ENCODE measurements at places on chromosomes 6 and 20.

DNA sequence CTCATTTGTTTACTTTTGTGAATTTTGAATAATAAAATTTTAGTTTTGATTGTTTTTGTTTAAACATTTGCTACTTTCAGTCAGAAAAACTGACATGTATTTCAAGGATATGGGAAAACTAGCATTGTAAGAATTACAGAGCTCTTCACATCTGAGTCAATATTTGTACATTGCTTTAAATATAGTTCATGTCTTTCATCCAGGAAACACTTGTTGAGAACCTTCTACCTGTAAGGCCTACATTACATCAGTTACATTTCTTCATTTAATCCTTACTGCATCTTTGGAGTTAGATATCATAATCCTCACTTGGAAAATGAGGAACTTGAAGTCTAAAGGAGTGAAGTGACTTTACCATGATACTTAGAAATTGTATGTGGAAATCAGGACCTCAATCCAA lies 242.9 kb downstream of the KCNQ5 start:
- no peak for DNase-seq

DNA sequence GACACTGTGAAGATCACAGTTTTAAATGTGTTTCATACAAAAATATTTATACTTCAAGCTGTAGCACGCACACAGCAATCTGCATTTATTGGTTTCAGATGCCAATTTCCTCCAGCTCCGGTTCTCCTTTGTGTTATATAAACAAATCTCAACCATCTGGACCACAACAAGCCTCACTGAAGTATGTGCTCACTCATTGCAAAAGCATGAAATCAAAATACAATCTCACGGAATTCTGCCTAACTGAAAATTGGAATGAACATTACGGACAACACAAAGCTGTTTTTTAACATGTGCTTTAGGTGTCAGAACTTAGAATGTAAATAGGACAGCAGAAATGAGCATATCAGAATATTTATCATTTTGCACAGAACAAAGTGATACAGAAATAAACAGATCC lies 38.0 kb downstream of the RCAN2 start:
- DNase-seq = no peak

GRCh38 chr6:100370265-100370664 lies 94.5 kb downstream of the SIM1 start:
- no peak for DNase-seq

DNA sequence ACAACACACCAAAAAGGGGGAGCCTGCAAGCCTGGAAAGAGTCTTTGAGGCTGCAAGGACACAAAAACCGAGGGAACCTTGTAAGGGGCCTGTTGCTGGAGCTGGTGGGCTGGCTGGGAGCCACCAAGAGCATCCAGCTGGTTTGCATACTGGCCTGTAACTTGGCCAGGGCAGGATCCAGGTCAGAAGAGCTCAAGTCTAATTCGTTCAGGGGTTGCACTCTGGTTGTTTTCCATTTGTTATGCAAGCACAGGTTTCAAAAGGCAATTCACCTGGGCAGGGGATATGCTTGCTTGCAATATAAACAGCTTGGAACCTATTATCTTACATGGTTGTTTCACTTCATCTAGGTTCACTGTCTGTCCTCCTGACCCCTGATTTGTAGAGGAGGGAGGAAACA lies 98.3 kb upstream of the GCM1 start:
- DNase-seq = no peak

DNA sequence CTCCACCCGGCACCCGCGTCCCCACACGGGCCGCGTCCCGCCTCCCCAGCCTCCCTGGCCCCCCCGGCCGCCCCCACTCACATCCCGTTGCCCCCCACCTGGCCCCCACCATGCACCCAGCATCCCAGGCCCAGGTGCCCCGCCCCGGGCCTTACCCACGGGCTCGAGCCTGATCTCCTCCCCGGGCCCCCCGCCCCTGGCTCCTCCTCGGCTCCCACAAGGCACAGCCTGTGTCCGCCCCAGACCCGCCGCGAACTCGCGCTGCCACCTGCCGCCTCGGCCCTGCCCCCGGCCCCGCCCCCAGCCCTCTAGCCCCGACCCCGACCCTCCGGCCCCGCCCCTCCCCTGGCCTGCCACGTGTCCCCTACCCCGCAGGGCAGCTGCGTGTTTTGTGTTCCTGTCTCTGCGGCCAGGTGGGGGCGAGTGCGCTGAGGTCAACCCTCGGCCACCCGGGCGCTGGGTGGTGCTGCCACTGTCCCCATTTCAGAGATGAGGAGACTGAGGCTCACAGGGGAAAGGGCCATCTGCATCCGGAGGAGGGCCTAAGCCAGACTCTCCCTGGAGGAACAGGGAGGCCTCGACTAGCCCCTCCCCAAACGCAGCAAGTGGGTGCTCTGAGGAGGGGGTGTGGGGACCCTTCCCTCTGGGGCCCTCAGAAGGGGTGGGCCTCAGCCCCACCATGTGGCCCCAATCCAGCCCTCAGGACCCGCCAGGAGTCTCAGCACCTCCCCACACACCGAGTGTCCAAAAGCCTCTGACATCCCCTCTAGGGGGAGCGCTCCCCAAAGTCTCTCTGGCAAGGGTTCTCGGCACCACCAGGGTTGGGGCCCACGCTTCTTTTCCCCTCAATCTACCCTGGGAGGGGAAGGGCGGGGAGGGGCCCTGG lies 99.8 kb downstream of the TAF4 start:
- no peak for DNase-seq

- DNase-seq = no peak
Observed at GRCh38 chr6:54112151-54112650, 958 bp downstream of the MLIP start.

DNA sequence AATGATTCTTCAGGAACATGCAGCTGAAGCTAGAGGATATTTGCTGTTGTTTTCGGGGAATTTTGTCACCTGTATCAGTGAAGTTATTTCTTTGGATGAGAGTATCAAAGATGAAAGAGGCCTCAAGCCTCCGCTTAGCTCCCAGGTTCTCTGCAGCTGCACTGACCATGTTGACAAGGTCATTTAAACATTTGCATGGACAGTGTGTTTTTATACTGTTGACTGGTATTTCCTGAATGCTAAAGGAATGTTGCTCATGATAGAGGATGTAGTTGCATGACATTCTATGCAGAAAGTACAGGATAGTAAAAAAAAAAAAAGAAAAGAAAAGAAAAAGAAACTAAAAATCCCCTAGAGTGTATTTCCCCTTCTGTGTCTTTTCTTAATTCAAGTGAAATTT lies 165.6 kb upstream of the LAMP5 start:
- no peak for DNase-seq

DNA sequence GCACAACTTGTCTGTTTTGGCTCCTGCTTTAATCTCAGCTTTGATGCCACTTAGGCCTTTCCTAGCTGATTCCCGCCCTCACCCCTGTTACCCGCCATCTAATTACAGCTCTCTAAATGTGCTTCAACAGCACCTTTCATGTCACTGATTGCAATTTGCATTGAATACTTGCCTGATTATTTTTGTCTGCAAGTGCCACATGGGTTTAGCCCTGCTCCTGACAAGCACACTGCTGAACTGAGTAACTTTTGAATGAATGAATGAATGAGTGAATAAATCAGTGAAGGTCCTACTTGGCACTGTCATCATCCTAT lies 591 bp upstream of the DCBLD1 start:
- no peak for DNase-seq

- peak; percentile 18 for DNase-seq
Observed at GRCh38 chr6:148760568-148761526, 14.0 kb downstream of the UST start.

DNA sequence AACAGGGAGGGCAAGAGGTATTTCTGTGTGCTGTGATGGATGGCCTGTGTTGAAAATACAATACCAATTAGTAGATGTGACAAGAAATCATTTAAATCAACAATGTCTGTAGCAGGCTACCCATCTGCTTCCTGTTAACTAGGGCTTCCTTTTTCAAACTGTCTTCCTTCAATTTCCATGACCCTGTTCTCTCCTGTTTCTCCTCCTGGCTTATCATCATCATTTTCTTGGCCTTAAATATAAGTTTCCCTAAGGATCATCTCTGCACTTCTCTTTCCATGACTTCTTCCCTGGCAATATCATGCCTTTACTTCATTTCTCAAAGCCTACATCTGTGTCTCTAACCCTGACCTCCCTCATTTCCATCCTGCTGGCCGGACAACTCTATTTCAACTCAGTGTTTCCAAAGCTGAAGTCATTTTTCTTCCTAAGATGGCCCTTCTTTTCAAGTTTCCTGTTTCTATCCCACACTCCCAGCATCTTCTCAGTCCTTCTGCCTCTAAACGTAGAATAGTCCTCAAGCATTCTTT lies 18.2 kb downstream of the ZC2HC1B start:
- no peak for DNase-seq

DNA sequence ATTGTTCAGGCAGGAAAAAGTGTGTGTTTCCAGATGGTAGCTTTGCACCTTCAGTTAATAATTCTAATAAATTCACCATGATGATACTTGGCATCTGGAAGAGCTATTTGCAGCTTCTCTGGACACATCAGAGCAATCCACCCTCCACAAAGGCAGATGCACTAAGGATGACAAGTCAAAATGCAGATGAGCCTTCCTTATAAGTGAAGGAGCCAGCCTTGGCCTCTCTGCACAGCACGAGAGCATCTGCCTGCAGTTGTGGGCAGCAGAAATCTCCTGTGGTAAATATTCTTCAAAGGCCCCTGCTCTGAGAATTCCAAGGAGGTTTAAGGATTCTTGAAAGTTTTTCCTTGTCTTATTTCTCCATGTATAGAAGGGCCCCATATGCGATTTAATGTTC lies 6.9 kb upstream of the POM121L2 start:
- no peak for DNase-seq

- no peak for DNase-seq
Observed at GRCh38 chr6:10995114-10995707, 48.9 kb downstream of the ELOVL2 start.

- DNase-seq = no peak
Observed at GRCh38 chr20:58228103-58228483, 360 bp downstream of the ANKRD60 start.

GRCh38 chr20:2032168-2032567 lies 38.3 kb upstream of the PDYN start:
- no peak for DNase-seq

DNA sequence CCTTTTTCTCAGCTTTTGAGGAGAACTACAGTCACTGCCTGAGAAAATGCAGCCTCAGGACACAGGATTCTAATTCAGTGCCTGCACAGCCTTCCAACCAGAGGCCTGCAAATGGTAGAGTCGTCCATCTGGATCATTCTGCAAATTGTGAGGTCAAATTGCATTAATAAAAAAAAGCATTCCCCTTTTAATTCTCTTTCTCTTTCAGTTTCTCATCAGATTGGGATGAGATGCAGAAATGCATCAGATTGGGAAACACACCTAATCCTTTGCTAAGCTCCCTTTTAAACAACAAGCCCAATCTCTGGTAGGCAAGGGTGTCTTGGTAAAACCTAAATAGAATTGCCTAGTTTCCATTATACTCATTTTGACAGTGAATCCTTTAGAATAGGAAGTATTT lies 838.8 kb downstream of the MAFB start:
- no peak for DNase-seq

DNA sequence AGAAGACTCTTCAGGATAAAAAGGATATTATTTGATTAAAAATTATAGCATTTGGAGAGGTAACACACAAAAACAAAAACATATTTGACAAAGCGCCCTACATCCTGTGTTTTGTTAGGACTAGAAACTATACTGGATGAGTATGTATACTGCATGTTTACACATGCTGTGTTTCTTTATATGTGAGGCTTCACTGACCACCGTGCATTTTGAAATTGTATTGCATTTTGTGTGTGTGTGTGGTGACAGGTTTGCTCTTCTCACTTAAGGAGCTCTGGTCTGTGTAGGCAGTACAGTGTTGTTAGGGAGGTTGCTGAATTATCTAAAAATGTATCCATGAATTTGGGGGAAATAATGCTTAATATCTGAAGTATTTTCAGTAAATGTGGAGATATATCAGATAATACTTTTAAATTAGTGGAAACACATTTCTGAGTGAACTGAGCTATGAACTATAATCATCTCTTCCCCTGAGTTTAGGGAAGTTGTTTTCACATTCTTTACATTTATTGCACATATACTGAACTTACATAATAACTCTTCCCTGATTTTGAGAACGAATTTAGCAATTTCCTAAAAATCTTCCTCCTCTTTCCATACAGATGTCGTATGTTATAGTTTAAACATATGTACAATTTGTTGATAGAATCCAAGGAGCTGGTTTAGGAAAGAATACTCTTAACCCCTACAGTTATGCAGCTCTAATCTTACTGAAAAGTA lies 43.3 kb downstream of the TMEM170B start:
- no peak for DNase-seq

GRCh38 chr20:64005394-64005793 lies 24.5 kb downstream of the PRPF6 start:
- DNase-seq = no peak

- DNase-seq = no peak
Observed at GRCh38 chr20:4919047-4919704, 82.1 kb downstream of the SLC23A2 start.

GRCh38 chr20:50995506-50995905 lies 27.4 kb downstream of the KCNG1 start:
- no peak for DNase-seq

- no peak for DNase-seq
Observed at GRCh38 chr6:66949191-66949661, 1242.2 kb upstream of the EYS start.

DNA sequence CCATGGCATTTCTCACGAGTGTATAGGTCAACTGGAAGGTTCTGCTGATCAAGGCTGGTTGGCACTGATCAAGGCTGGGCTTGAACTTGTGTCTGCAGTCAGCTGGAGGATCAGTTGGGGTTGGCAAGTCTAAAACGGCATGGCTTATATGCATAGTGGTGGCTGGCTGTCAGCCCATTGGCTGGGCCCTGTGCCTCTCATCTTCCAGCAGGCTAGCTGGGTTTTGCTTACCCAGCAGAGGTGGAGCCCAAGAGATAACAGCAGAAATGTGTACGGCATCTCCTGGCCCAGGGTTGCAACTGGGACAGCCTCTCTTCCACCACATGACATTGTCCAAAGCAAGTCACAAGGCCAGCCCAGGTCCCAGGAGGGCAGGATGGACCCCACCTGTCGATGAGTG lies 158.2 kb downstream of the BMP7 start:
- DNase-seq = no peak

- no peak for DNase-seq
Observed at GRCh38 chr6:51108563-51109234, 290.0 kb downstream of the TFAP2B start.

DNA sequence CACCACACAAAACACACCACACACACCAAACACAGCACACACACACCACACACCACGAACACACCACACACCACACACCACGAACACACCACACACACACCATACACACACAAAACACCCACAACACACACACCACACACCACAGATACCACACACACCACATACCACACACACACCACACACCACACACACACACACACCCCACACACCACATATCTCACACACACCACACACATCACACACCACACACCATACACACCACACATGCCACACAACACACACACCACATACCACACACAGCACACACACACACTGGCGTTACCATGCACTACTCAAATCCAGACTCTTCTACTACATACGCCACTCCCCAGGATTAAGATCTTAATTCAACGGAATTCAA lies 118.9 kb upstream of the THBS2 start:
- no peak for DNase-seq
